ENCODE measurements at places on chromosomes 6 and 20. TPM values are rescaled to one million over a fixed set of nuclear protein-coding genes. Genes with fewer than 3 reads are reported as not detected.

Gene HNF4A
- not detected for total RNA-seq

Gene ENPP1
- 8.6 TPM for total RNA-seq

Gene HSPA1L
- total RNA-seq = 1.5 TPM

Gene TULP1
- not detected for total RNA-seq

DNA sequence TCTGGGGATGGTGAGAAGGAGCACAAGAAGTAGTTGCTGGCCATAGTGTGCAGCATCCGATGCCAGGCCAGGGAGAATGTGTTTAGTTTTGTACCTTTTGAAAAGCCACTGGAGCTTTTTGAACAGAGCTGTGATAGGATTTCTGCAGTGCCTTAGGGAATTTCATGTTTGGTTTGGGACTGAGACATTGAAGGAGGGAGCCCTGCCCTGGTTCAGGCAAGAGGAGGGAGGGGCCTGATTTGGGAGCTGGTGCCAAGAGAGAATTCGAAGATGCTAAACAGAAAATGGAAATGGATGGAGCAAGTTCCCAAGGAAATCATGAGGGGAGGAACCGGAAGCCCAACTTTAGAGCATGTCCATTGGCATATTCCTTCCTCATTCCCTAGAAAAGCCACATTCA lies 80.7 kb downstream of the KIZ start:
- H3K4me1 ChIP-seq = no peaks in the 10 kb centered on the region
- H3K27ac ChIP-seq = no peak overlapping the region
- no peaks in the 10 kb centered on the region for H3K27me3 ChIP-seq
- no peak for DNase-seq

Measured in chondrocyte (in vitro differentiated cells).